Central memory CD8-positive, alpha-beta T cell (primary cell): ENCODE measurements at places on chromosomes 6 and 20.
A peak's percentile ranks its signal among the peaks of the same experiment; 100 is the strongest.

- H3K36me3 ChIP-seq, result no peaks in the 10 kb centered on the region
- H3K4me1 ChIP-seq, result no peaks in the 10 kb centered on the region
- DNase-seq, result no peak
- H3K4me3 ChIP-seq, result no peak overlapping the region
- no peaks in the 10 kb centered on the region for H3K27me3 ChIP-seq
Observed at GRCh38 chr6:113733381-113733780, 123.8 kb upstream of the MARCKS start.

DNA sequence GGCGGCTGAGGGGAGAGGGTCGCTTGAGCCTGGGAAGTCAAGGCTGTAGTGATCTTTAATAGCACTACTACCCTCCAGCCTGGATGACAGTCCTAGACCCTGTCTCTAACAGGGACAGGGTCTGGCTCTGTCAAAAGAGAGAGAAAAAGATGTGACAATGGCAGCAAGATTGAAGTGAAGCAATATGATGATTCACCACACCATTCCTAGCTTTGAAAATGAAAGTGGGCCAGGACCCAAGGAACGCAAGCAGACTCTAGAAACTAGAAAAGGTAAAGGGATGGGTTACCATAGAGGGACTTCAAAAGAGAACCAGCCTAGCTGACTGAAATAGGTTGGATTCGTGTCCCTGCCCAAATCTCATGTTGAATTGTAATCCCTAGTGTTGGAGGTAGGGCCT lies 426.9 kb downstream of the HTR1B start:
- H3K4me1 ChIP-seq, result no peaks in the 10 kb centered on the region
- no peak overlapping the region for H3K4me3 ChIP-seq
- DNase-seq, result no peak
- no peaks in the 10 kb centered on the region for H3K36me3 ChIP-seq
- no peaks in the 10 kb centered on the region for H3K27me3 ChIP-seq

GRCh38 chr6:105536961-105537360 lies 134.1 kb upstream of the PREP start:
- no peak overlapping the region for H3K4me3 ChIP-seq
- no peak for DNase-seq
- H3K4me1 ChIP-seq, result no peaks in the 10 kb centered on the region
- H3K36me3 ChIP-seq, result peaks cover 2% of the 10 kb centered on the region
- H3K27ac ChIP-seq, result no peak overlapping the region

DNA sequence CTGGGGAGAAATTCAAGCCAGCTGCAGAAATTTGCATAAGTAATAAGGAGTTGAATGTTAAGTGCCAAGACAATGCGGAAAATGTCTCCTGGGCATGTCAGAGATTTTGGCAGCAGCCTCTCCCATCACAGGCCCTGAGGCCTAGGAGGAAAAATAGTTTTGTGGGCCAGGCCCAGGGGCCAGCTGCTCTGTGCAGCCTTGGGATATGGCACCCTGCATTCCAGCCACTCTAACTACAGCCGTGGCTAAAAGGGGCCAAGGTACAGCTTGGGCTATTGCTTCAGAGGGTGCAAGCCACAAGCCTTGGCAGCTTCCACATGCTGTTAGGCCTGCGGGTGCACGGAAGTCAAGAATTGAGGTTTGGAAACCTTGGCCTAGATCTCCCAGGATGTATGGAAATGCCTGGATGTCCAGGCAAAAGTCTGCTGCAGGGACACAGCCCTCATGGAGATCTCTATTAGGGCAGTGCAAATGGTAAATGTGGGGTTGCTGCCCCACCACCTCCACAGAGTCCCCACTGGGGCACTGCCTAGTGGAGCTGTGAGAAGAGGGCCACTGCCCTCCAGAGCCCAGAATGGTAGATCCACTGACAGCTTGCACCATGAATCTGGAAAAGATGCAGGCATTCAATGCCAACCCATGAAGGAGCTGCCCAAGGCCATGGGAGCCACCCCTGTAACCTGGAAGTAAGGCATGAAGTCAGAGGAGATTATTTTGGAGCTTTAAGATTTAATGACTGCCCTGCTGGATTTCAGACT lies 126.5 kb downstream of the DTNBP1 start:
- no peaks in the 10 kb centered on the region for H3K27me3 ChIP-seq
- H3K36me3 ChIP-seq, result peaks cover 5% of the 10 kb centered on the region
- no peak overlapping the region for H3K4me3 ChIP-seq
- H3K4me1 ChIP-seq, result peaks cover 17% of the 10 kb centered on the region
- no peak overlapping the region for H3K27ac ChIP-seq

- DNase-seq, result no peak
- H3K27me3 ChIP-seq, result peaks cover 15% of the 10 kb centered on the region
- H3K4me3 ChIP-seq, result peak overlapping the region; percentile 12
- peaks cover 4% of the 10 kb centered on the region for H3K36me3 ChIP-seq
- H3K4me1 ChIP-seq, result peaks cover 17% of the 10 kb centered on the region
- H3K27ac ChIP-seq, result peak overlapping the region; percentile 66
Observed at GRCh38 chr6:43812850-43813578, 43.0 kb downstream of the VEGFA start.

DNA sequence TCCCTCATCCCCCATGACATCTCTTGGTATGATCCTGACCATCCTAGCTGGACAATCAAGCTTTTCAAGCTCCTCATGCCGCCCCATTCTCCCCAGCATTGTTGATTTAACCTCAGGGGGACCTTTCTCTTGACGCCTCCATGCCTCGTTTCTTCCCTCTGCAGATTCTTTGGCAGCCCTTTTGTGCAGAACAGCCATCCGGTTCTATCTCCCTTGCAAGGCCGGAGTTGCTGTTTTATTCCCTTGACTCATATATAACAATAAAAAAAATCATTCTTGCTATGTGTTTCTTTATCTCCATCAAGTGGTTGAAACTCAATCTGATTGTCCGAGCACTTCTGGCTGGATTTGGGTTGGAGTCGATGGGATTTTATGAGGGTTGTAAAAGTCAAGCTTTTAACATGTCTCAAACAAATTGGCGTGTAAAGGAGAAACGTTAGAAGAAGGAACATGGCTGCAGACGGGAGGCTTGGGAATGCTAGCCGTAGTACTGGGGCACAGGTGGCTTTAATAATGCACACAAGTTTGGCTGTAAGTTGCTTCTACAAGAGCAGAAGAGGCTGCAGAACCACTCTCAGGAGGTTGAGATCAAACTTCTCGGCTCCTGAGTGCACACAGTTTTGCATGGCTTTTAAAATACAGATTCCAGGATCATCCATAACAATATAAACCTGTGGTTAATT lies 3.9 kb upstream of the SULF2 start:
- peaks cover 67% of the 10 kb centered on the region for H3K27me3 ChIP-seq
- no peak for DNase-seq
- H3K4me1 ChIP-seq, result no peaks in the 10 kb centered on the region
- no peak overlapping the region for H3K27ac ChIP-seq
- H3K4me3 ChIP-seq, result no peak overlapping the region
- peaks cover 2% of the 10 kb centered on the region for H3K36me3 ChIP-seq

GRCh38 chr6:40848038-40848437 lies 191.0 kb downstream of the UNC5CL start:
- H3K4me1 ChIP-seq, result no peaks in the 10 kb centered on the region
- no peak overlapping the region for H3K27ac ChIP-seq
- H3K27me3 ChIP-seq, result peaks cover 38% of the 10 kb centered on the region
- no peak for DNase-seq

DNA sequence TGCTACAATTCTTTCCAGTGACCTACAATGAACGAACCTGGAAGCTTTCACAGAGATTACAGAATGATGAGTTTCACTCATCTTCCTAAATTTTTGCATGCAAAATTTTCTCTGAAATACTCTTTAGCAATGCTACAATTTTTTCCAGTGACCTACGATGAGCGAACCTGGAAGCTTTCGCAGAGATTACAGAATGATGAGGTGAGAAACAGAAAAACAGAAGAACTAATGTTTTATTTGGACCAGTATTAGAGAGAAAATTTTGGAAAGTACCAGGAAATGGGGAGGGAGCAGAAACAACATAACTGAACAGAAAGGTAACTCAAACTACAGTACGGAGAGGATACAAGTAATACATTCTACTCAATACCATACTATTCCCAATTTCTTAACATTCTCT lies 75.0 kb downstream of the IBTK start:
- H3K4me3 ChIP-seq, result no peak overlapping the region
- no peaks in the 10 kb centered on the region for H3K4me1 ChIP-seq
- no peak for DNase-seq

DNA sequence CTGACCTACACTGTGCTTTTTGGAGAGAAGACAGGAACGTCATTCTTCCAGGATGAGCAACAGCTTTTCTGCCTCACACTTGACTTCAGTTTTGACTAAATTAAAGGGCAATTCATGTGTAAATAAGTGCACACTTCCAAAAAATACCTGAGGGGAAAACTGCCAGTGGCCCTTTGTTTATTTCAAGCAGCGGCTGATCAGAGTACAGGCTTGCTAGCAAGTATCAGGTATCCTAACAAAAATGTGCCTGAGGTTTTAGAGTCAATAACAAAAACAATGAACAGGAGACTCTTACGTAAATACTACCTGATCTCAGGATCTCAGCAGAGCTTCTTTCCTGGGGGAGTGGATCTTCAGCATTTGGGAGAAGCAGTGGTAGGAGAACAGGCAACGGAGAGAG lies 12.4 kb downstream of the LY86 start:
- H3K36me3 ChIP-seq, result peaks cover 2% of the 10 kb centered on the region
- H3K27ac ChIP-seq, result no peak overlapping the region
- H3K4me3 ChIP-seq, result no peak overlapping the region
- H3K27me3 ChIP-seq, result no peaks in the 10 kb centered on the region
- H3K4me1 ChIP-seq, result no peaks in the 10 kb centered on the region

DNA sequence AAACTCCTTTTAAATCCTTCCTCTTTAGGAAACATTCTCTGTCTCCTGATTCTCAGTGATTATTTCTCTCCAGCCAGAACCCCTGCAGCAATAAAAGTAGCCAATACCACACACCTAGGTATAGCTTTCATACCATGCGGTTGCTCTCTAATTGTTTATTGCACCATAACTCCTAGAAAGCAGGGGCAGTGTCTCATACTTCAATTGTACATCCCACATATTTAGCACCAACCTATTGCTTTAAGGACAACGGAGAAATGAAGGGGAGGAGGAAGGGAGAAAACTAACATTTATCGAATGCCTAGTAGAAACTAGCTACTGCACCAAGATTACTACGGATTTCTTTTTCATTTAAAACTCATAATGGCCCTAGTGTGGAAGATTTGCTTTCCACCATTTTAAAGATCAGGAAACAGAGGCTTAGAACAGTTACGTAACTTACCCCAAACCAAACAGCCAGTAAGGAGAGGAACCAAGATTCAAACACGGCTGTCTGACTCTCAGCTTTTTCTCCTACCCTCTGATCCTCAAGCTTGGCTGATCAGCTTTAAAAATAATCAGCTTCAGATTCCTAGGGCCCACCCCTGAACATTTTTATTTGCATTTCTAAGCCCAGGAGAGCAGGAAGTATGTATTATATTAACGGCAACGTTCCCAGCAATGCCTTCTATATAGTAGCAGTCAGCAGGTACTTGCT lies 43.4 kb upstream of the ATXN1 start:
- no peak overlapping the region for H3K27ac ChIP-seq
- no peaks in the 10 kb centered on the region for H3K36me3 ChIP-seq
- H3K4me1 ChIP-seq, result no peaks in the 10 kb centered on the region
- no peaks in the 10 kb centered on the region for H3K27me3 ChIP-seq
- no peak for DNase-seq
- no peak overlapping the region for H3K4me3 ChIP-seq
